GM10248 (cell line): ENCODE measurements at places on chromosomes 2 and 18.

- DNase-seq = no peak
These were observed 7.4 kb downstream of the UGT1A6 start for GRCh38 chr2:233700028-233700635.

DNA sequence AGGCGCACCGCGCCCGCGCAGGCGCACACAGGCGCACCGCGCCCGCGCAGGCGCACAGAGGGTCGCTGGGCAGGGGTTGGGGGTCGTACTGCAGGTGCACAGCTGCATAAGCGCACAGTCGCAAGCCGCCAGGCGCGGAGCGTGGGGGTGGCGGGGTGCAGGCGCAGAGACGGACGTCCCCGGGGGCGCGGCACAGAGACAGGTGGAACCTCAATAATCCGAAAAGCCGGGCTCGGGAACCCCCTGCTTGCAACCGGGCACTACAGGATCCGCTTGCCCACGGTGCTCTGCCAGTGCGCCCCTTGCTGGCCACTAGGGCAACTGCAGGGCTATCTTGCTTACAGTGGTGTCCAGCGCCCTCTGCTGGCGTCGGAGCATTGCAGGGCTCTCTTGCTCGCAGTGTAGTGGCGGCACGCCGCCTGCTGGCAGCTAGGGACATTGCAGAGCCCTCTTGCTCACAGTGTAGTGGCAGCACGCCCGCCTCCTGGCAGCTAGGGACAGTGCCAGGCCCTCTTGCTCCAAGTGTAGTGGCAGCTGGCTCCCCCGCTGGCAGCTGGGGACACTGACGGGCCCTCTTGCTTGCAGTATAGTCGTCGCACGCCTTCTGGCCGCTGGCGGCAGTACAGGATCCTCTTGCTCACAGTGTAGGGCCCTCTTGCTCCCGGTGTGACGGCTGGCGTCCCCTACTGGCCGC is 34.9 kb downstream of the FAM110C start:
- no peak for DNase-seq

DNA sequence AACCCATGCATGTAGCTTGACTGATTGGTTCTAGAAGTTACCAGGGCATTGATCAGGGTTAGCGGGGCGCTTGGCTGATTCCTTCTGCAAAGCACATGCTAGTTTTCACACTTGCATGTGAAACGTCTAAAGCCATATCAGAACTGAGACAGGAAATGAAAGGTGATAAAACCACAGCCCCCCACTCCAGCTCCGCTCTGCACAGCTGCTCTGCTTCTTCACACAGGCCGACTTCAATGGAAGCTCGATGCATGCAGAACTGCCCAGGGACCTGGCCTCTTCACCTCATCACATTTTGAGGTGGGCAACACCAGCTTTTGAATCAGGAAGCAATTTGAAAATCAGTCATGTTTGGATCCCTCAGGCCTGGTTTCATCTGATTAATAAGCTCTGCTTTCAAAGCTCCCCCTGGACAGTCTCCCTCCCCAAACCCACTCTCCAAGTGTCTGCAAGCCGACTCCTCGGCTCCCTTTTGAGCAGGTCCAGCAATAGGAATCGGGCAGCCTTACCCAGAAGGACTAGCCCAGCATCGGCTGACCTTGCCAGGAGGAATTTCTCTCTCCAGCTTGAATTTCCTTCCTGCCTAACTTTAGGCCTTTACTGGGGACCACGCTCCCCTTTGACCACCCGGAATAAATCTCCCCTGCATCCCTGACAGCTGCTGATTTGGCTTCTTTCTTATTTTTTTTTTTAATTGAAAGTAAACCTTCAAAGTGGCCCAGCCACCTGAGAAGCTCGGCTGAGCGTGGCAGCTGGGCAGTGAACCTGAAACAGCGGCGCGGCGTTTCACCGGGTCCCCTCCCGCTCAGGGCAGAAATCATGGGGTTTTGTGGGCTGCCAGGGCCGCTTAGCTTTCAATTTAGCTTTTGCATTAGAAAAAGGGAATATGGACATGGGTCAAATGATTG is 31.7 kb downstream of the HRH4 start:
- peak; percentile 38 for DNase-seq

- peak; percentile 16 for DNase-seq
These were observed 3.5 kb upstream of the NEURL3 start for GRCh38 chr2:96508521-96509113.

- no peak for DNase-seq
These were observed 854.6 kb downstream of the CNTNAP5 start for GRCh38 chr2:124879640-124880039.

DNA sequence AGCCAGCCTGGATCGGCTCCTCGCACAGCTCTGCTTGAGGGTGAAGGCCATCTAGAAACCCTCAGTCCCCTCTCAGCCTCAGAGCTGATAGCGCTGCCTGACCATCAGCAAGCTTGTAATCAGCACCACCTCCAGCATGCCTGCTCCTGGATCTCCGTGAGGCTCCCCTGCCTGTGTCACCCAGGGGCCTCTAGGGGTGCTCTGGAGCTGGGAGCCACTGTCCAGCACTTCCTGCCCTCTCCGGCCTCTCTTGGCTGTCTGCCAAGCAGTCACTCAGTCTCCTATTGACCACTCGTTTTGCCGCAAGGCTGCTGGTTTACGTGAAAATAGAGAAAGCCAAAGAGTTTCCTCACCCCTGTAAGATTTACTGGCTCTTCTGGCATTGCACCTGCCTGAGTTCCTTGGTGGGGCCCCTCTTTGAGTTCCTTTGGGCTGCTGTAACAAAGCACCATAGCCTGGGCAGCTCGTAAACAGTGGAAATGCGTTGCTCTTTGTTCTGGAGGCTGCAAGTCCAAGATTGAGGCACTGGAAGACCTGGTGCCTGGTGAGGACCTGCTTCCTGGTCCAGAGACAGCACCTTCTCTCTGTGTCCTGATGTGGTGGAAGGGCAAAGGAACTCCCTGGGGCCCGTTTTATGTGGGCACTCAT is 17.9 kb downstream of the CAPN10 start:
- peak; percentile 56 for DNase-seq

- no peak for DNase-seq
These were observed 160.8 kb downstream of the LPIN1 start for GRCh38 chr2:11907190-11907589.

DNA sequence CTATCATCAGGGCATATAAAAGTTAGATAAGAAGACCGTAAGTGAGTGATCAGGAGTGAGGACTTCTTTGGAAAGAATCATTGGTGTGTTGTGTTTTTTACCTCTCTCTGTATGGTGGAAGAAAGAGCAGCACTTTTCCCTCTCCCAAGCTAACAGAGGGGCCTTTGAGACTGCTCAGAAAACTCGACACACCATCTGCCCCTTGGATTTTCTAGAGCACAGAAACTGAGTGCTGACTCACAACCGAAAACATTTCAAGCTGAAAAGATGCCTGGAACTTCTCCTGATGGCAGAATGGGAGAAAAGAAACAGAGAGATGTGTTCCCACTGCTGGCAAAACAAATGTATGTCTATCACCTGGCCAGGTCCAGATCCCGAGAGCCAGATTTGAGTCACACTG is 156.6 kb downstream of the DNAH7 start:
- no peak for DNase-seq

DNA sequence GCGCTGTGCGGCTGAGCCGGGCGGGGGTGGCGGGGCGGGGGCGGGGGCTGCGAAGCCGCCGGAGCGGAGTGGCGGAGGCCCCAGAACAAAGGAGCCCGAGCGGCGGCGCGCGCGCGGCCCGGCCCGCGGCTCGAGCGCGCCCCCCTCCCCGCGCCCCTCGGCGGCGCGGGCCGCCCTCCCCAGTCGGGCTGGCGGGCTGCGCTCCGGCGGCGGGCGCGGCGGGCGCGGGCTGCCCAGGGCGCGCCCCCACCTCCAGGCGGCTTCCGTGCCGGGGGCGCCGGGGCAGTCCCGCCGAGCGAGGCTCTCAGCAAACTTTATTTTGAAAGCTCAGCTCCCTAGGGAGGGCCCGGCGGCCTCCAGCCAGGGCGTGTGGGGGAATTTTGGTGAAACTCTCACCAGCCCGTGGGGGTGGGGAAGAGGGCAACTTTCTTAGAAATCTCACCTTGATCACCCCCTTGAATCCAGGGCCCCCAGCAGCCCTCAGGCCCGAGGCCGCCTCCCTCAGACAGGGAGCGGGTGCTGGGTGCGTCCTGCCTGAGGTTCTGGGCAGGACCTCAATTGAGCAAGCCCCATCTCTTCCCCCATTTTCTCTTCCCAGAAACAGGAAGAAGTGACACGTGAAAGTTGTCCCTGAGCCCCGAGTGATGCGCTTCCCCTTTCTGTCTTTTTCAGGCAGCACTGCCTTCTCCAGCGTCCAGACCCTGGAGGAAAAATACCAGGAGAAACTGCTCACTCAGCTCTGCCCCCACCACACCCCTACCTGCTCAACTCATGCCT is 786 bp downstream of the TET3 start:
- DNase-seq = peak; percentile 76

- DNase-seq = no peak
These were observed 26.1 kb upstream of the TMX3 start for GRCh38 chr18:68740966-68741365.

DNA sequence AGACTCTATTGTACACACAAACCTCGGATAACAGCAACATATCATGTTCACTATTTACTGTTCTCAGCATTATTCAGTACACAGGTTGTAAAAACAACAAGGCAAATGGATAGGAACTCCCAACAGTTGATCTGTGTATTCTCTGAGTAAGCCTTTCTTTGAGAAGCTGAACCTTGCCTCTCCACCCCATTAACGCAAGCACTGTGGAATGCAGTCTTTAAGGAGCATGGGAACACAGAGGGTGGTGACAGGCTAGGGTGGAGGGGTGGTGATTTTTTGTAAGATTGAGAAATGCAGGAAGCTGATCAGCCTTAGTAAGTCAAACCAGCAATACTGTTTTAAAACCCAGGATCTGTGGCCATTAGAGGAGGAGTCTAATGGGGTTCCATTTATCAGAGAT is 19.6 kb upstream of the SERPINB11 start:
- no peak for DNase-seq

- DNase-seq = no peak
These were observed 7.4 kb upstream of the DGKD start for GRCh38 chr2:233346930-233347329.

DNA sequence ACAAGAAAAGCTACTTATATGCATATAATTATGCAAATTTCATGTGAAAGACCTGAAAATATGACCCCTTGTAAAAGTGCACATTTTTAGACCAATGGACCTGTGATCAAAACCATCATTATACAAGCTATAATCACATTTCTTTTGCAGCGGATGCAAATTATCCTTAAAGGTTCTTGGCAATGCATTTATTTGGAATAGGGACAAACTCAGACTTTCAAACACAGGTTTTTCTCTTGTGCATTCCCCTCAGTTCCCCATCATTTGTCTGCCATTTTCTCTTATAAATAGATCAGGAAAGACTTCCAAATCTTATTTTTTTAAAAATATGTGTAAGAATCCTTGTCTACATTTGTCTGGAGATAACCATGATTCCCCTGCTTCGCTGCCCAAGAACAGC is 954.2 kb upstream of the NRXN1 start:
- DNase-seq = no peak

- DNase-seq = peak; percentile 79
These were observed 1.4 kb downstream of the UBE2F start for GRCh38 chr2:237968048-237968862.

- no peak for DNase-seq
These were observed 263.5 kb downstream of the EPHA4 start for GRCh38 chr2:221308507-221309066.

GRCh38 chr2:149902081-149902480 is 314.5 kb upstream of the MMADHC start:
- DNase-seq = no peak

GRCh38 chr2:120741571-120742561 is 6.2 kb downstream of the GLI2 start:
- no peak for DNase-seq

DNA sequence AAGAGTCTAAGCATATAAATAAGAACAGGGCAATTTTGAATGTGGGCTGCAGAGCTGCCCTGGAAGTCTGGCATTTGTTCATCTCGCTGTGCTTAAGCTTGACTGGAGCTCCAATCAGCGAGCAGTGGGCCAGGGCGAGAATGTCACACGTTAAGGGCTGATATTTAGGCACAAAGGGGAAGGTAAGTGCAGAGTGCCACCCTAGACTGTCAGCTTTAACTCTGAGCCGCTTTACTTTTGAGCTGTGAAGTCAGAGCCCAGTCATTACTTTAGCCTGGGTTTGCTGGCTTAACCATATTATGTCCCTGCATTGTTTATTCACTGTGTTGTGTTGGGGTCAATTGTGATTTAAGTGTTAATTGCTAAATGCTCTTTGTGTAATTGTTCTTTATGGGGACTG is 236.1 kb upstream of the SIX3 start:
- DNase-seq = no peak

DNA sequence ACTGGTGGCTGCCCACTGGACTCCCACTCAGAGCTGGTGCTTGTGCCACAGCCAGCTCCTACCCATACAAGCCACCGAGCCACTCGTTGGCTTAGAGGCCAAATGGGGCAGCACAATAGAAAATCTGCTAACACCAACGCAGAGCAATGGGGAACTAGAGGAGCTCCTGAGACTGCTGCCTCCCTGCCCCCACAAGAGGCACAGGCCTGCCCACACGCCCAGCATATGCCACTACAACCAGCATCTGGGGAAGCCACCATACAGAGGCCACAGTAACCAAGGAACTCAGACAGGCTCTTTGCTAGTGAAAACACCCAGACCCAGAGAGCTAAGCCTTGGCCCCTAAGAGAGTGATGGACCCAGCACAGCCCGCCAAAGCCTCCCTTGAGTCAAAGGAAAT is 231.2 kb upstream of the RAB6C start:
- no peak for DNase-seq
